ENCODE measurements at places on chromosomes 11 and 22.
A peak's percentile ranks its signal among the peaks of the same experiment; 100 is the strongest.

DNA sequence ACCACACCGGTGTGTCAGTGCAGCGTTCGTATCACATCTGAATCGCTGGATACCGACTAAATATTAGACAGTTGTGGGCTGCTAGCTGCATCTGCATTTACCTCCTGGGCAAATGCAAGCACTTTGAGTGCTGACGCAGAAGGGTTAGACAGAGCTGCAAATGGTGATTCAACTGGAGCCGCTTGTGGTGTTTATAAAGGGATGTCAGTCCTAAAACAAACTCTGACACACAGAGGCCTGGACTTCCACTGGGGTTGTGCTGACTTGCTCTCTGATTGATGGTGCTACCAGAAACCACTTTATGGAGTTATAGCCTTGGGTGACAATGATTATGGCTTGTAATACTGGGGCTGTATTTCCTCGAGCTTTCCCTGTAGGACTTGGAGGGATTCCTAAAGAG lies 374.4 kb downstream of the NTM start:
- DNase-seq: no peak

DNA sequence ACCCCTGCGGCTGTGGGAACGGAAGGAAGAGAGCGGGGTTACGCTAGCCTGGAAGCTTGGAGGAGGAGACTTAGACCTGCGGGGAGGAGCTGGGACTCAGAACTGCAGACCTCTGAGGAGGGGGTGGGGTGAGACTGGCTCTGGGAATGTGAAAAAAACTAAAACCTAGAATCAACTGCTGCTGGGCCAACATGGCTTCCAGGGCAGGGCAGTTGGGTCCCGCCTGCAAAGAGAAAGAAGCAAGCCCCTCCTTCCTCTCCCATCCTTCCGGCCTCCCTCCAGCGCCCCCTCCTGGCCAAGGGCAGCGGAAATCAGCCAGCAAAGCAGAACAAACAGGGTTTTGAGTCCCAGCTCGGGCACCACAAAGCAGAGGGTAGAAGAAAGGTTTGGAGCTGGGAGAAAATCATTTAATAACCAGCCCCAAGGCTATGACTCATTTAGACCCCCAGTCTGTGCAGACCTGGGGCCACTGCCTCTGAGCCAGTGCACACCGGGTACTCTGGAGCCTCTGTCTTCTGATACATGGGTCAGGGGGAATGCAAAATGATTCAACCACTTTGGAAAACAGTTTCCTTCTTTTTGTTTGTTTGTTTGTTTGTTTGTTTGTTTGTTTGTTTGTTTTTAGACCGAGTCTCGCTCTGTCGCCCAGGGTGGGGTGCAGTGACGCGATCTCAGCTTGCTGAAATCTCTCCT lies 7.3 kb upstream of the NCF4 start:
- peak; percentile 30 for DNase-seq

DNA sequence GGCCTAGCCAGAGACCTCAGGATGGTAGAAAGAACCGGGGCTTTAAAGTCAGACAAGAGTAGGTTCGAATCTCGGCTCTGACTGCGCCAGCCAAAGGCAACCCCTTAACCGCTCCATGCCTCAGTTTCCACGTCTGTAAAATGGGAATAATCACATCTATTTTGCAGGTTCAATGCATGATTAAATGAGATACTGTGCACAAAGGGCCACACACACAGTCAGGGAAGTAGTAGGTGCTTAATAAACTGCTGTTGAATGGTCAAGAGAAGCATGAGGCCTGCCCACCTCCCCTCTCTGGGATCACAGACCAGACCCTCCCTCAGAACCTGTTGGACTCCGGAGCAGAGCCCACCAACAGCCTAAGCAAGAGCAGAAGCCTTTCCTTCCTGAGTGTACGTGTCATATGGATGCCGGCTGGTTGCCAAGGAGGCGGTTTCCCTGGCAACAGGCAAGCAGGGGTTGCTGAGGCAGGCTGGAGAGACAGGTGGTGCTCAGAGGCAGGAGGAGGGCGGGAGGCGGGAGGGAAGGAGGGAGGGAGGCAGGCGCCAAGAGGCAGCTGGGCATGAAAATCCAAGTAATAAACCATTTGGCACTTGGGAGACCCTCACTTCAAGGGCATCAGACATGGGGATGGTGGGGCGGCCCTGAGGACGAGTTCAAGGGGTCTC lies 43.9 kb downstream of the NFAM1 start:
- peak; percentile 74 for DNase-seq

DNA sequence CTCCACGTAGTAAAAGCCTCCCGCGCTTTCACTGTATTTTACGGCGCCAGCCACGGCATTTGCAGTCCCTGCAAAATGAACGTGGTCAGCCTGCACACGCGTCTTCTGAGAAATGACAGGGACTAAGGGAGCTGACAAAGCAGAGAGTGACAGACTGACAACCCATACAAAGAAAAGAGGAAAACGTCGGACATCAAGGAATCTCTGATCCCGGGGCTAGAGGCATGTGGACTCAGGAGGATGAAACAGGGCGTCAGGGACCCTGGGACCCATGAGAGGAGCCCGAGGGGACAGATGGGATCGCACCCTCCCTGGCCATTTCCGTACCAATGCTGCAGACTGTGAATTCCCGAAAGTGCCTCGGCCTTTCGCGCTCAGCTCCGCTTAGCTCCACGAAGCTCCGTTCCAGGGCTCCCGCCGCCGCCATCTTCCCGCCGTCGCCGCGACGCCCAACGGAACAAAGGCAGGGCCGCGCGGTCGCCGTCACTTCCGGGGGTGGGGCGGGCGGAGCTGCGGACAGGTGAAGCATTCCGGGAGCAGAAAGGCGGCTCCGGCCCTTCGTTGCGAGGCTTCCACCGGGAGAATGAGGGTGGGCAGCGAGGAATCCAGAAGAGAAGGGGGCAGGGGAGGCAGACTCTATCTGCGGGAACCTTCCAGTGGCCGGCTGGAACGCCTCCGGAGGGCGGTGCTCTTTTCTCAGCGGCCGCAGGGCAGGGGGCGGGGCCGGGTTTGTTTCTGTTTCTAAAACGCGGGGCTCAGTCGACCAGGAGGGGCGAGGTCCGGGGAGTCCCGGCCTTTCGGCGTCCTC lies at the start of gene NUP160:
NUP160 (minus strand) TSS at position 459 of the 808 bp plus-strand sequence; CDS start at position 427, 32 bp downstream.
- DNase-seq: peak; percentile 73

DNA sequence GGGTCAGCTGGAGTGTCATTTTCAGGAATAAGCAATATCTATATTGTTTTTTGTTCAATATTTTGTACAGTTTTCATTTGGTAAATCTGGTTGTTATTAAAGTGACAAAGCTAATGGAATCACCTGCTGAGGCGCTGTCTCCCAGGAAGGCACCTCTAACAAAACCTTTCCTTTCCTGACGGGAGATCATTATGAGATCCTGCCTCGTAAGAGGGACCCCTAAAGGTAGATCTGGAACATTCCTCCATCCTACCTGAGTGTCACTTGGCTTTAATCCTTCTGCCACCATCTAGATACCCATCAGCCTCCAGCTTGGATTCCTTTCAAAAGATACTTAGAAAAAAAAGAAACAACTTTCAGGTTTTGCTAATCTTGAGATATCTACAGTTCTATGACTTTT lies 157.7 kb downstream of the FAT3 start:
- no peak for DNase-seq

DNA sequence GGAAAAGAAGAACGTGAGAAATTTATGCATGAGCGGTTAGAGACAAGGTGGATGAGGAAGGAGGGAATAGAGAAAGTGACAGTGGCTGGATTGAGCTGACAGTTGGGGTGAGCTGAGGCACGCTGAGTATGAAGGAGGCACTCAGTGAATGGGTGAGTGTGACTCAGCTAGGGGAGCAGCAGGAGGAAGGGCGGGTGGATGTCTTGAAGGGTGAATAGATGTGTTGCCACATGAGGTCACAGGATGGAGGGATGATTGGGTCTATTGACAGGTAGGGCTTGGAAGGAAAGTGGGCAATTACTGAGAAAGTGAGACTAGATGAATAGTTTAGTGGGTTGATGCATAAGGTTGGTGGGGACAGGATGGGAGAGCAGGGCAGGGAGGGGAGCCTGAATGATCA lies 8.0 kb downstream of the IFITM10 start:
- DNase-seq: no peak

- no peak for DNase-seq
Observed at GRCh38 chr11:2107941-2108630, 31.1 kb downstream of the IGF2 start.

DNA sequence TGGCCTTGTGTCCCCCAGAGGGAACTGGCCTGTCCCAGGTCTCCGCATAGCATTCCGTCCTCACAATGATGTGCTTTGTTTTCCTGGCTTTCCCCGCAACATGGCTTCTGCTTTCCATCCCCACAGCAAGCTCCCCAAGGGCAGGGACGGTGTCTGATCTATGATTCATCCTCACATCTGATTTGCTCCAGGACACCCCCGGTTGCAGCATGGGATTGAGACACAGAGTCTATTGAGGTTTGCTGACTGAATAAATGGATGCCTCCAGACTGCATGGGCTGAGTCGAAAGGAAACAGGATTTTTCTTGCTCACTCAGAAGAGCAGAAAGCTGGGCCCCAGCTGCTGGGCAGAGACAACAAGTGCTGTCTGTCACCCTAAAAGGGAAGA lies 40.2 kb downstream of the LMO1 start:
- DNase-seq: no peak
